ENCODE measurements at places on chromosomes 1 and 21.
A peak's percentile ranks its signal among the peaks of the same experiment; 100 is the strongest.

GRCh38 chr1:78275906-78276685 lies 214.7 kb upstream of the PTGFR start:
- no peak for DNase-seq

GRCh38 chr1:160720356-160721085 lies 8.9 kb upstream of the CD48 start:
- DNase-seq, result no peak

DNA sequence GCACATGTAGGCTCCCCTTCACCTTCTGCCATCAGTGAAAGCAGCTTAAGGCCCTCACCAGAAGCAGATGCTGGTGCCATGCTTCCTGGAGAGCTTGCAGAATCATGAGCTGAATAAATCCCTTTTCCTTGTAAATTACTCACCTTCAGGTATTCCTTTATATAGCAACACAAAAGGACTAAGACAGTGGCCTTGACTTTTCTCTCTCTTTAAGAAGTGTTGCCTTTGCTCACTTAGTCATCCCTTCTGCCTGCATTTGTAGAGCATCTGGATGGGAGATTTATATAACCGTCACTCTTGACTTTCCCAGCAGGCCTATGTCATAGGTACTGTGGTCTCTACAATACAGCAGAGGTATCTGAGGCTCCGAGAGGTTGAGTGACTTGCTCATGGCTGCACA lies 3.7 kb downstream of the PCSK9 start:
- no peak for DNase-seq

DNA sequence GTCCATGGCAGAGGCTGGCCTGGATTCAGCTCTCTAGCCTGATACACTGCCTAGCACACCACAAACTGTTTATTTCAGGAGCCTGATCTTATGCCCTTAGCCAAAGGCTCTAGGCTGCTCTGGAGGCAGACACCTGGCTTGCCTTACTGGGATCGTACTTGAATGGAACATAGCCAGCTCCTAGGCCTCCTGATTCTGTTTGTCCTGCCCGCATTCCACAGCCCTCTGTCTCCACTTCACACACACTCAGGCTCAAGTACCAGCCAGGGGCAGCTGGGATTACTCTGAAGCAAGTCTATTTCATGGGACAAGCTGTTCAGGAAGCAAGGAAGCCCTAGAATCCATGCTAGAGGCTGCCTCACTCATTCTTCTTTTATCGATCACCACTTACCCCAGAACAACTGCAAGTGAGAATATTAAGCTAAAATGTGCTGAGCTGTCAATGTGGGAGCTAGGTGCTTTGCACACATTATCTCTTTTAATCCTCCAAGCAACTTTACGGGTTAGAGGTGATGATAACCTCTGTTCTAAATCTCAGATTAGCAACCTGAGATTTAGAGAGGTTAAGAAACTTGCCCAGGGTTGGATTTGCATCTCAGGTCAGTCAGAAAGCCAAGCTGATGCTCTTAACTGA lies 31.1 kb upstream of the CYP4B1 start:
- DNase-seq, result no peak

DNA sequence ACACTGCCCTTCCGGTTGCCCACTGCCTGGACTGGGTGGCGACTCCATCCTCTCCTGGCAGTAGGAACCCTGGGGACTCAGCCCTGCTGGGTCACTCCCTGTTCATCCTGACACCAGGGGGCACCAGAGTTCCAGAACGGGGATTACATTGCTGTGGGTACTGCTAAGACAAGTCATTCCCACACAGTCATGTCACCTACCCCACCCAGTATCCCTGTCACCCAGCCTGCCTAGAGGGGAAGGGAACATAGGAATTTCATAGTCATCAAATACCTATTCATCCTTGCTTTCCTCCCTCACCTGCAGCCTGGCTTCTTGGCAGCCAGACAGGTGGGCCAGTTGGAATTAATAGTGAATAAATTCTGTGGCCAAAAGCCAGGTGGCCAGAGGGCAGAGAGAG lies 9.8 kb upstream of the SFN start:
- DNase-seq, result peak; percentile 78

GRCh38 chr1:71350805-71351204 lies 270.0 kb upstream of the ZRANB2 start:
- DNase-seq, result no peak

- DNase-seq, result no peak
These were observed 7.3 kb downstream of the ODF2L start for GRCh38 chr1:86388777-86389176.

GRCh38 chr1:145690587-145691558 lies 16.3 kb downstream of the PDZK1 start:
- peak; percentile 20 for DNase-seq

GRCh38 chr1:27678747-27679146 lies 6.8 kb upstream of the IFI6 start:
- DNase-seq, result no peak

DNA sequence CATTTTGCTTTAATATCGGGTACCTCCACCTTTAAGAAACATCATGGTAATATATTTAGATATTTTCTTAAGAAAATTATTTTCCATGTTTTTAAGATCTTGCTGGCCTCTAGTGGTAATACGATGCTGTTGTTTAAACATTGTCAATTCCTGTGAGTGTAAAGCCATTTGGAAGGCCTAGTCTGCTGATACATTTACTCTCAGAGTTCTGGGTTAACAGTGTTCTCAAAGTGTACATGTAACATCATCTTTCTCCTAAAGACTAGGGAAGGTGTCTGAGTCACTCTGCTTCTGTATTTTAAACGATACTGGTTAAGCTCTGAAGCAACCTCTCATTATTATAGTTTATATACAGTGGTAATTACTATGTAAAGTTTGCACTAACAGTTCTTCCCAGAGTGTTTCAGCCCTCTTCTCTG lies 189.1 kb downstream of the RASAL2 start:
- no peak for DNase-seq

- DNase-seq, result no peak
These were observed 42.8 kb upstream of the ARTN start for GRCh38 chr1:43890815-43891214.

- DNase-seq, result no peak
These were observed 4.2 kb upstream of the C1orf174 start for GRCh38 chr1:3904006-3904842.

GRCh38 chr1:197911857-197912696 lies 5.1 kb upstream of the LHX9 start:
- no peak for DNase-seq

- DNase-seq, result no peak
These were observed 20.3 kb upstream of the PM20D1 start for GRCh38 chr1:205870236-205870635.

GRCh38 chr1:71834601-71835441 lies 447.5 kb downstream of the NEGR1 start:
- no peak for DNase-seq

GRCh38 chr1:116095027-116095426 lies 16.2 kb upstream of the MAB21L3 start:
- DNase-seq, result no peak

DNA sequence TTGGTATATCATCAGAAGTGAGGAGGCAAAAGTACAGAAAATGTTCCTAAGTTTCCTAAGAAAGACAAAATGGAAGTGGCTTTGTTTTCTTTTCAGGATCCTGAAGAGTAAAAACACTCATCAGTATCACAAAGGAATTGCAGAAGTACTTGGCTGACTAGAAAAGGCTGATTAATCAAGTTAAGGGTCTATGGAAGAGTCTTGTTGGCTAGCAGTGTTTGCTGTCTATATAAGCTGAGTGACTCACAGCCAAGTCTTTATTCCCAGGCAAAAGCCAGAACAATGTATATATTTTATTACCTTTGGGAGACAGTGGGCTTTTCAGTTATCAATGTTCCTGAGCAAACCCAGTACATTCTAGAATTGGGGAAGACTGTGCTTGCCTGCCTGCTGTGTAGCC lies 777.0 kb downstream of the PLA2G4A start:
- DNase-seq, result no peak

DNA sequence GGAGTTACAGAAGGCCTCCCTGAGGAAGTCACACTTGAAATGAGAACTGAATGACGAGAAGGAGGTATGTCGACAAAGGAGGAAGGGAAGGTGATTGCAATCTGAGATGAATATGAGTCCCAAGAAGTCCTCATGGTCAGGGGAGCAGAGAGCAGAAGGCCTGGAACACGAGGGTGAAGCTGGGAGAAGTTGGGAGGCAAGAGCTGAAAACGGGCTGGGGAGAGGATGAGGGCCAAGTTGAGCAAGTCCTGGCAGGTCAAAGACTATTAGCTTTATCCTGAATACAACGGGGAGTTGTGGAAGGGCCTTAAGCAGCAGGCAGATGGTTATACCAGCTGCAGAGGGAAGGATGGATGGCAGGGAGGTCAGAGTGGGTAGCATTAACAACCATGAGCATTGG lies 89.5 kb downstream of the KCNJ15 start:
- DNase-seq, result no peak

DNA sequence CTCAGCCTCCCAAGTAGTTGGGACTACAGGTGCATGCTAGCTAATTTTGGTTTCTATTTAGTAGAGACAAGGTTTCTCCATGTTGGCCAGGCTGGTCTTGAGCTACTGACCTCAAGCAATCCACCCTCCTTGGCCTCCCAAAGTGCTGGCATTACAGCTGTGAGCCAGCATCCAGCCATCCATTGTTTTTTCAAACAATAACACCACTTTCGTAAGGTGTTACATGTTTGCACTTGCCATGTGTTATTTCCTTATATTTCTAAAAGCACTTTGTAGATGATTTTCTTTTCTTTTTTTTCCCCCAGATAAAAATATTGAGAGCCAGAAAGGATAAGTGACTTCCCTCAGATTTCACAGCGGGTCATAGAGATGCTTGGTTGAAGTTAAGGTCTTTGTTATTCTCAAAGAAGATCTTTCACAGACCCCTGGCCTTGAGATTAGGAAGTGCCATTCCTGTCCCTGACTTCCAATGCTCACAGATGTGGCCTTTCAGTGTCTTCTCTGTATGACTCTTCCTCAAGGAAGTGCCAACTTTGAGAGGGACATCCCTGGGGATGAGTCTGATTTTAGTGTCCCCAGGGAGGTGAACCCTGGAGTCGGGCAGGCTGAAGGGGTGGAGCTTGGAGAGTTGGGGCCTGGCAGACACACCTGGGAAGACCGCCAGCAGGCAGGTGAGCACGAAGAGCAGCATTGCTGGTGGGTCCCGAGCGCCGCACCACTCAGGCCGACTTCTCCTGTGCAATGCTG lies 6.3 kb downstream of the PIGR start:
- no peak for DNase-seq

GRCh38 chr1:34806396-34806795 lies 13.6 kb downstream of the GJA4 start:
- no peak for DNase-seq

DNA sequence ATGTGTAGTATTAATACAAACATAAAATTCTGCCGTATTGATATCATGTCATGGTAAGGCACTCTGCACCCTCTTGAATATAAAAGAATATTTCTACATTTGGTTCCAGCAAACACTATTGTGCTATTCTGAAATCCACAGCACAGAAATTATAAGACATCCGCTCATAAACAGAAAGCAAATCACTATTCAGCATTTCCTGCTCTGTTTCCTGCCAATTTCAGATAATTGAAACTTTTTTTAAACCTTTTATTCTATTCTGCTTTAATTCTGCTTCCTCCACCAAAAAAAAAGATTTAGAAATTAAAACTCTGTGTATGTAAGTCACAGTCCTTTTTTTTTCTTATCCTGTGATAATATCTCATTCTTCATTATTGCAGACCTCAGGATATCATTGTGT lies 39.6 kb upstream of the PLEKHO1 start:
- DNase-seq, result no peak

DNA sequence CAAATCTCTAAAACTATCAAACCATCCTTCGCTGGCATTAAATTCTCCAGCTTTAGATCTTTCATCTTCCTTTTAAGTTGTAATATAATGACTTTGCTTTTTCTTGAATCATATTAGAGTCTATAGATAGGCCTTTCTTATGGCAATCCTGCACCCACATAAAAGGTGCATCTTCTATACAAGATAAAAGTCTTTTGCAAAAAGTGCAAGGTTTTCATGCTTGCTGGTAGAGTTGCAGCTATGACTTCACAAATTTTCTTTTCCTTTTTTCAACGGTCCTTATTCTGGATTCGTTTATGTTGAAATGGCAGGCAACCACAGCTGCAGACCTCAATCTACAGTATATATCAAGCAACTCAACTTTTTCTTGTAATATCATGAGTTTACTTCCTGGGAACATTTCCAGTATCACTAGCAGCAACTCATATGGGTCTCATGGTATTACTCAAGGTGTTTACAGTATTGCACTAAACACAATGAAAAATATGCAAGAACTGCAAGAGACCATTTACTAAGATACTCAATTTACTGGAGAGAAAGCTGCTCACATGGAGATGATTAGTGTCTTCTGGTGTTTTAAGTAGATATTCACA lies 22.1 kb downstream of the OMA1 start:
- DNase-seq, result no peak

DNA sequence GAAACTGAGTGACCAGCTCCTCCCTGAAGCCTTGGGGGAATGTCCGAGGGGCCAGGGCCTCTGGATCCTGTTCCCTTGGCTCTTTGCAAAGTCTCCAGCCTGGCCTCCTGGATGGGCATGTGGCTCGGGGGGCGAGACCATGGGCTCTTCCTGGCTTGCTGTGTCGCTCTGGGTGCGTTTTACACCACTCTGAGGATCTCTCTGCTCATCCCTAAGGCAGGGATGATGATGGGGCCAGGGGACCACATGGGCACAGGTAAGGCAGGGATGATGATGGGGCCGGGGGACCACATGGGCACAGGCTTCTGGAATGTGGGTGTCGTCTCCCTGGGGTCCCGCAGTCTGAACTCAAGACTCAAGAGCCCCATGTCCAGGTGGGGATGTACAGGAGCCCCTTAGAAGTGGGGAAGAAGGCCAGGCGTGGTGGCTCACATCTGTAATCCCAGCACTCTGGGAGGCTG lies 17.7 kb downstream of the TP73 start:
- DNase-seq, result no peak

DNA sequence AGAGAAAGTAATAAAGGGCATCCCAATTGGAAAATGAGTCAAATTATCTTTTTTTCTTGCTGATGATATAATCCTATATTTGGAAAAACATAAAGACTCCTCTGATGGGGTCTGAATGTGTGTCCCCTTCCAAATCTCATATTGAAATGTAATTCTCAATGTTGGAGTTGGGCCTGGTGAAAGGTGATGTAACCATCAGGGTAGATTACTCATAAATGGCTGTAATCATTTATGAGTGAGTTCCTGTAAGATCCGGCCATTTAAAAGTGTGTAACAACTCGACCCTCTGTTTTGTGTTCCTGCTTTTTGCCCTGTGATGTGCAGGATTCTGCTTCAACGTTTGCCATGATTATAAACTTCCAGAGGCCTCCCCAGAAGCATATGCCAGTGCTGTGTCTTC lies 44.3 kb upstream of the MAP1LC3C start:
- no peak for DNase-seq

- DNase-seq, result no peak
These were observed 31.9 kb downstream of the KCNC4 start for GRCh38 chr1:110242062-110242461.

- no peak for DNase-seq
These were observed 29.5 kb downstream of the AK4 start for GRCh38 chr1:65177457-65177856.

- no peak for DNase-seq
These were observed 12.2 kb downstream of the TRMT13 start for GRCh38 chr1:100145116-100145515.

- DNase-seq, result peak; percentile 33
These were observed 769 bp downstream of the GALE start for GRCh38 chr1:23799570-23800399.

- DNase-seq, result no peak
These were observed 28.1 kb downstream of the TENT5C start for GRCh38 chr1:117633936-117634335.
